ENCODE measurements at places on chromosomes 7 and 10.

DNA sequence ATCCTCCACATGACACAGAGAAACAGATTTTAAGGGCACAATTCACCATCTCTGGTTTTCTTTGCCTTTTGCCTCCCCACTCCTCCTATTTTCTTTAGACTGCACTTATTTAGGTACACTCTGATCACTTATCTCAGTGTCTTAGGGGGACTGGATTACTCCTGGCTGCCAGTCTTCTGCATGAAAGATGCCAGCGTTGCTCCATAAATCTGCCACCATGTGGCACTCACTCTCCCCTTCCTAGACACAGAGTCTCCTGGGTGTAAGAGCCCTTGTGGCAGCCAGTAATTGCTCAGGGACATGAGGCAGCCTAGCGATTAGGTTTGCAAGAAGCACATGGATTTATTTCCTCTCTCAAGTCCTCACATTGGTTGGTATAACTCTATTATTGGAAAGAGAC is 34.5 kb upstream of the RBM20 start:
- peak; percentile 48 for DNase-seq

DNA sequence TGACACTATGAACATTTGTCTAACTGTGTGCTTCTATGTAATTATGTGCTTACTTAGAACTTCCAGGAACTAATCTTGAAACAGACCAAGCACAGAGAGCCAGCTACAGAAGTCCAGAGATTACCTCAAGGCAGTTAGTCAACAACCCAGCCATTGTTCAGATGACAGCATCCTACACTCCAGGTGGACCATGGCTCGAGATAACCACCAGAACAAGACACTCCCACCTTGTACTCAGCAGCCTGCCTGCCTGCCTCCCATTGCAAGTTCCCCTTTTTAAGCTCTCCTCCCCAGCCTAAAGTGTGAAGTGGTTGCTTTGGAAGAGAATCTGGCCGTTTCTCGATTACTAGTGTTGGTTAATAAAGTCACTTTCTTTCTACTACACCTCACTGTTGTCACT is 1080.6 kb upstream of the LRRN3 start:
- peak; percentile 23 for DNase-seq

GRCh38 chr7:80832006-80832405 is 86.8 kb downstream of the SEMA3C start:
- no peak for DNase-seq

DNA sequence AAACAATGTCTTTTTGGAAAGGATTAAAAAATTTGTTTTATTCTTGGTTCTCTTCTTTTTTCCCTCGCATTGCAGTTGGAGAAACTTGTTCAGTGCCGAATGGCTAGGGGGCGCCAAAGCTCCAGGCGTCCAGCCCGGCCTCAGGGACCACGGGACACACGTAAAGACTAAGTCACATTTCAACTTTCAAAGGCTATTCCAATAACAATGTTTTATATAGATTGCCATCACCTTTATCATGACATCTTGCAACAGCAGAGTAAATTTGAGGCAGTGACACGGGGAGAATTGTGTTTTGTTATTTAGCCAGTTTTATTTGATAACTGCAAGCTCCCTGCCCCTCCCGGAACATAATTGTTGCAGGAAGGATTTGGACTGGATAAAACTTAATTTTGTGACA is 2.2 kb upstream of the IGFBP3 start:
- DNase-seq = peak; percentile 5

- no peak for DNase-seq
These were observed 101.0 kb downstream of the HERPUD2 start for GRCh38 chr7:35593899-35594298.

DNA sequence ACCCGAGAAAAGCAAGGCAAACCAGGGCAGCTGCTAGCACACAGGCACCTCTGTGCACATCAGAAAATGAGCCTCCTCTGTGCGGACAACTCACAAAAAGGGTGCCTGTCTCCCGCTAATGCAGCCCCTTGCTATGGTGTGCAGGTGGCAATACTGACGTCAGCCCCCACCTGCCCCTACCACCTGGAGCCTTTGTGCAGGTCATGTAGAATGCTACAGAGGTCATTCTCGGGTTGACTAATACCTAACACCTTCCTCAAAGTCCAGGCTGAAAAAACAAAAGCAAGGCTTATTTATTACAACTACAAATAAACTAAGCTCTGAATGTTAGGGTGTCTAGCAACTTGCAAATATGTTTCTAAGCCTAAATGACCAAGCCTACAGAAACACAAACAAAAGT is 13.9 kb downstream of the PIP4K2A start:
- DNase-seq = no peak

GRCh38 chr7:113774182-113774807 is 144.5 kb downstream of the PPP1R3A start:
- peak; percentile 84 for DNase-seq

DNA sequence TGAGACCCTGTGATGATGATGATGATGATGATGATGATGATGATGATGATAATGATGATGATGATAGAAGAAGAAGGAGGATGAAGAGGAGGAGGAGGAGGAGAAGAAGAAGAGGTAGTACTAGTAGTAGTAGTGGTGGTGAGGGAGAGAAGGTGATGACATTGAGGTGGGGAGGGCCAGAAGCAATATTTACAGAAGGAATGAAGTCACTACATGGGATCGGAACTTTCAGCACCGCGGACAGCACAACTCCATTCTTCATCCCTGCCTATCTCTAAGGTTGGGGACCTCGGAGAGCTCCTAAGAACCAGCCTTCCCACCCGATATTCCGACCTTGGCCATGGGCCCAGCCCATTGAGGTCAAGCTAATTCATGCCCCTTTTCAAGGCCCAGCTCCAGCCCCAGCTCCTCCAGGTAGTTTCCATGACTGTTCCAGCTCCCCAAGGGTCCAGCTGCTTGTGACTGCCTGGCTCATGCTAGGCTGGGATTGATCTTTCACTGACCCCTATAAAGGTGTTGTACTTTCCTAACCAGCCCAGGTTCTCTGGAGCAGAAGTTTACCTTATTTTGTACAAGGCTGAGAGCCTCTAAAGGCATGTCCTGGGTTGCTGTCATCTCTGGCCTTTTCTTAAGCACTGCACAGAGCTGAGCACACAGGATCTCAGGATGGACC is 10.3 kb downstream of the CRHR2 start:
- no peak for DNase-seq

GRCh38 chr7:134535272-134535918 is 8.0 kb downstream of the AKR1B10 start:
- no peak for DNase-seq

DNA sequence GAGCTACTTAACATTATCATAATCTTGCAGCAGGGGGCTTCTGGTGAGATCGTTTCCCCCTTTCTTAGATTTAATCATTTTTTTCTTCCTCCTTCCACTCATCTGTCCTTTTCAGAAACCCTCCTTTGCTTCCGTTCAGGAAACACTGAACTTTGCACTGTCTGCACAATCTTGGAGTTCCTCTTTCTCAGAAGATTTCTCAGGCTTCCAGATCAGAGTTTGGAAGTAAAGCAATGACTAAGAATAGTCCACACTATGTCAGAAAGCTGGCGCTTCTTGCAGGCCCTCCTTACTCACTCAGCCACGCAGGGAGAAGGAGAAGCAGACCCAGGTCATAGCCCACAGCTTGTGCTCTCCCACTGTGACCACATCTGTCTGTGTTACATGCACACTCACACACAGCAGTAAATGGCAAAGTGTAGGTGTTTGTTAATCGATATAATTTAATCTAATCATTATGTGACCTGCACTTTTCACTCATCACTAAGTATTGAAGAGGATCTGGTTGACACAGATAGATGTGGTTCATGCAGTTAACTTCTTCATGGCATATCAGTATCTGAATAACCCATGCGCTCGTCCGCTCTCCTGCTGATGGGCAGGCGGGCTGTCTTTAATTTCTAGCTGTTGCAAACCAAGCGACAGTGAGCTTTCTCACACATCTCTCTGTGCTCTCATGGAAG is 30.2 kb downstream of the ALOX5 start:
- no peak for DNase-seq

GRCh38 chr7:75889223-75889825 is 10.5 kb downstream of the RHBDD2 start:
- DNase-seq = no peak

- no peak for DNase-seq
These were observed 46.3 kb downstream of the PITRM1 start for GRCh38 chr10:3126249-3126648.

- peak; percentile 3 for DNase-seq
These were observed 8.0 kb downstream of the RSU1 start for GRCh38 chr10:16809074-16809718.

DNA sequence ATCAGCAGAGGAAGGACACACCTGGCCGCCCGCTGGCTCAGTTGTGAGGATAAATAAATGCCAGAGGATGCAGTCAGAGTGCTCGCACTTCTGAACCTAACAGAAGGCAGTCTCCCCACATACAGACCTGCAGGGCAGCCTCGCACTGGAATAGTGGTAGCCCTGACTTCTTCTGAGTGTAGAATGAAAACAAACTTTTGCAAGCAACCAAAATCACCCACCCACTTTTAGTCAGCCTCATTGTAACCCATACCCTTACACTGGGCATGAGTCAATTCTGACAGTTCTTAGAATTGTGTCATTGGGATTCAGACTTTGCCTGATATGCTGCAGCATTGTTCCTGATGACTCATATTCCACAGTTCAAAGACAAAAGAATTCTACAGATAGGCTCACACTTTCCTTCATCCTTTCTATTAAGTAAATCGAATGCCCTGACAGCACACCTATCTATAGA is 167.0 kb upstream of the CDK1 start:
- DNase-seq = no peak

GRCh38 chr10:118534136-118534535 is 61.3 kb downstream of the PRLHR start:
- no peak for DNase-seq

DNA sequence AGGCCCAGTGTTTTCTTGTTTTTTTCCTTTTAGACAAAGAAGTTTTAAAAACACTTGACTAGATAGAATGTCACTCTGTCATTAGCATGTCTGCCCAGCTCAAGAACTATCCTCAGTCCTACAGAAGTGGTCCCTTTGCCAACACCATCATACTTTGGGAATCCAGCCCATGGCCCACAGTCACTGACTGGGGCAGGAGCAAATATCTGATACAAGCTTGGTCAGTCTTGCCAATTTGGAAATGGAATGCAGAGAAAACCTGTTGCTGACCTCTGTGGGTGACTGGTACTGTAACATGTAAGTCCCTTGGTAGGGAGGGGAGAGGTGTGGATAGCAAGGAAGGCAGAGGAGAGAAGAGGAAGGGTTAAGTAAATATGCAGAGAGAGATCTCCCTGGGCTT is 47.8 kb downstream of the IPMK start:
- DNase-seq = no peak

DNA sequence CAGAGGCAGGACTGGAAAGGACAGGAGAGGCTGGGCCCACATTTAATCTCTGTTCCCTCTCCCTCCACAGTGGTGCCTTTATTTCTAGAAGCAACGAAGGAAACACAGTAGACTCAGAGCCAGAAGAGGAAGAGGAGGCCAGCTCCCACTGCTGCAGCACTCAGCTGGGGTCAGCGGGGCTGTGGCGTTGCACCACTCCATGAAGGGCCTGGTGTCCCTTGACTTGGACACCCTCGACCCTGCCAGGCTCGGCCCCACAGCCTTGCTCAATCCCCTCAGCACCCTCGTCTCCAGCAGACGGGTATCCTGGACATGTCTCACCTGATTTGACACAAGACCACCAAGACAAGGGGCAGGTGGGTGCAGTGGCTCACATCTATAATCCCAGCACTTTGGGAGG is 38.8 kb downstream of the PRKAG2 start:
- no peak for DNase-seq

DNA sequence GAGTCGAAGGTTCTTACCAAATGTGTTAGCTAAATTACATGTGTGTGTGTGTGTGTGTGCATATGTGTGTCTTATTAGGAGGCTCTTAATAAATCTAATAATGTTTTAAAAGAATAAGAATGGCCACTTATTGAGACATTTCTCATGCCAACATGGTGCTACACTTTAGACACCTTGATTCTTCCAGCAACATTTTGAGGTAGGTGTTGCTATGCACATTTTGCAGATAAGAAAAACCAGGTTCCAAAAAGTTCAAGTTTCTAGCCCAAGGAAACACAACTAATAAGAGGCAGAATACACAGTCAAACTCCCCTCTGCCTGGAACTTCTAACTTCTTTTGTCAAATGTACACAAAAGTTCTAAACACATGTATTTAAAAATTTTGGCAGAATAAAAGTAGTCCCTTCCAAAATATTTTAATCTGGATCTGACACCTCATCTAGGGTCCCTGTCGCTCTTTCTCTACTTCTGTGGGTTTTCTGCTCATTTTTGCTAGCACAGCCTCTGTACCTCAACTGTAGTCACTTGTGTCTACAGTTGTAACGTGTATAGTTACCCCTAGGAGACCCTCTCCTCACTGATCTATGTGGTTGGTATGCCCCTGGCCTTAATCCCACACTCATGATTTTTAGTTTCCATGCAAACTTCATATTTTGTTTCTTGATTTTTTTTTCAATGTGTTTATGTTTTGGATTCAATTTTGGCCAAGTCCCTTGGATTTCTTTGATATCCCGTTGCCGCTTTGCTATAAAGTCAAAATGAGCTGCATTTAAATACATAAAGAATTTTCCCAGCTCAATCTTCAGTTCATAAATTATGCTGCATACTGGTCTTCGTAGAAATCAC is 4.3 kb downstream of the ANKRD1 start:
- DNase-seq = no peak

DNA sequence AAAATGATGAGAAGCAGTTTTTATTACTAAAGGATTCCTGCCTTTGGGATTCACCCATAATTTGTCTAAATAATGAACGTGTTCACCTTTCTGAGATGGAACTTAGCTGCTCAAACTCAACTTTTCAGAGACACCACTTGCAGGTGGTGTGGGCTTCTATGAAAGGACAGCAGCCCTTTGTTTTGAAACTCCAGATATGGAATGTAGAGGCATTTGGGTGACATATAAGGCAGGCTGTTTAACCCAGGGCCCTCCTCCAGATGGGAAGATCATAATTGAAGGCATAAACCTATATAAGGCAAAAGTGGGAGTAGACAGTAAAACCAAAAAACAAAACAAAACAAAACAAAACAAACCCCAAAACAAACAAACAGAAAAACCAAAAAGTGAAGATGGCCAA is 11.9 kb upstream of the HUS1 start:
- DNase-seq = no peak

DNA sequence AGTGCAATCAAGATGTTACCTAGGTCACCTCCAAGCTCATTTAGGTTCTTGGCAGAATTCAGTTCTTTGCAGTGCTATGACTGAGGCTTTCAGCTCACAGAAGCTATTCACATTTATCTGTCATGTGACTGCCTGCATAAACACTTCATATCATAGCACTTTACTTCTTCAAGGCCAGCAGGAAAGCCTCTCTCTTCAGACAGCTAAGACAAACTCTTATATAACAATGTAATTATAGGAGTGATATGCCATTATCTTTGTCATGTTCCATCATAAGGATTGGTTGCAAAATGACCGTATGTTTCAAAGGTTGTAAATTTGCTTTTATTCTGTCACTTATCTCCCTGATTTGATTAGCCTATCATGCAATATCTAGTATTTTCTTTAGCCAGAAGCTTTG is 78.8 kb upstream of the TMEM196 start:
- no peak for DNase-seq

DNA sequence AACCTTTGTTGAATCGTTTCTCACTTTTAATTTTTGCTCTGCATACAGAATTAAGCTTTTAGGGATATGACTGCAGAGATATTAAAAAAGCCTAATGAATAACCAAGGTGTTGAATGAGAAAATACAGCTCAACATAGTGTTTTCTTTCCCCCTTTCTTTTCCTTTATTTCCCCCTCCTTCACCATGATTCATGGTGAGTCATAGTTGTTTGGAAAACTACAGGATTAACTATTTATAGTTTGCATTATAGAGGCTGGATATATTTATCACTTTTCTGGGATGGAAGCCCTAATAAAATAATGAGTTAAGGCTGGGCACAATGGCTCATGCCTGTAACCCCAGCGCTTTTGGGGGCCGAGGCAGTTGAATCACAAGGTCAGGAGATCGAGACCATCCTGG is 115.0 kb downstream of the DNAJB9 start:
- no peak for DNase-seq

Measured in NCI-H1417 (cell line).